ENCODE measurements at places on chromosomes 5 and 9. TPM values are rescaled to one million over a fixed set of nuclear protein-coding genes. Genes with fewer than 3 reads are reported as not detected.

BTNL9 gene
- total RNA-seq, result not detected

C9orf72 gene
- total RNA-seq, result 10.0 TPM

C5orf63 gene
- 6.8 TPM for total RNA-seq

TMEM203 gene
- 57.3 TPM for total RNA-seq

SWI5 gene
- 33.3 TPM for total RNA-seq

GCNT1 gene
- 10.1 TPM for total RNA-seq

SLC36A3 gene
- total RNA-seq, result not detected

SLC25A48 gene
- not detected for total RNA-seq

SSNA1 gene
- 73.0 TPM for total RNA-seq

CCDC192 gene
- not detected for total RNA-seq

ITK gene
- not detected for total RNA-seq

ACOT12 gene
- total RNA-seq, result not detected

PCSK1 gene
- total RNA-seq, result not detected

SPINK7 gene
- total RNA-seq, result not detected

AP3S1 gene
- total RNA-seq, result 139 TPM

SLCO6A1 gene
- not detected for total RNA-seq

RAB14 gene
- 42.9 TPM for total RNA-seq

IRX1 gene
- 4.9 TPM for total RNA-seq

GRCh38 chr9:113245894-113246293, 24.6 kb downstream of the SLC31A1 start:
- H3K27ac ChIP-seq, result no peak overlapping the region
- no peaks in the 10 kb centered on the region for H3K27me3 ChIP-seq
- H3K4me1 ChIP-seq, result no peaks in the 10 kb centered on the region
- no peak overlapping the region for H3K4me3 ChIP-seq

- no peaks in the 10 kb centered on the region for H3K36me3 ChIP-seq
- no peaks in the 10 kb centered on the region for H3K27me3 ChIP-seq
- no peak overlapping the region for H3K4me3 ChIP-seq
- DNase-seq, result no peak
Observed at GRCh38 chr5:162800301-162800700, 637.1 kb upstream of the CCNG1 start.

DNA sequence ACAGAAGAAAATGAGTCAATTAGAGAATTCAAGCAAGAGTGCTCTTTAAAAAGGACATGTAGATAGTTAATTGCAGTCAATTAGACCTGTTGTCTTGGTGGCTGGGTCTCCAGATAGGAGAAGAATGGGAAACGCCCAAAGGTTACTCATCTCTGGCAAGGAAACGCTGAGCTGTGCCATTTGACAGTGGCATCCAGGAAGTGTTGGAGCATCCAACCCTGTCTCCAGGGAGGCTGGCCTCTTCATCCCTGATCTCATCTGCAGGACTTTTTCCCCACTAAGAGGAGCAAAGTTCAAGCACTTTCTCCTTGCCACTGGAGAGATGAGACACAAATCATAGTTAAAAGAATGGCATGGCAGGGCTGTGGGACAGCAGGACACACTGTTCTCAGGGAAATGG, 111.7 kb upstream of the MSX2 start:
- H3K27ac ChIP-seq, result no peak overlapping the region
- H3K27me3 ChIP-seq, result no peaks in the 10 kb centered on the region
- H3K4me1 ChIP-seq, result no peaks in the 10 kb centered on the region
- no peak for DNase-seq
- H3K36me3 ChIP-seq, result no peaks in the 10 kb centered on the region

GRCh38 chr5:113682497-113683136, 169.1 kb downstream of the YTHDC2 start:
- DNase-seq, result no peak
- H3K36me3 ChIP-seq, result no peaks in the 10 kb centered on the region
- H3K27me3 ChIP-seq, result 0 out of 2 replicates have a peak, but pooled peaks cover 2% of the 10 kb centered on the region
- H3K4me3 ChIP-seq, result no peak overlapping the region
- H3K27ac ChIP-seq, result no peak overlapping the region
- H3K4me1 ChIP-seq, result no peaks in the 10 kb centered on the region

- no peak overlapping the region for H3K27ac ChIP-seq
- no peak for DNase-seq
- no peaks in the 10 kb centered on the region for H3K27me3 ChIP-seq
- H3K4me1 ChIP-seq, result peaks cover 8% of the 10 kb centered on the region
Observed at GRCh38 chr5:74299833-74300232, 340.7 kb downstream of the ENC1 start.

DNA sequence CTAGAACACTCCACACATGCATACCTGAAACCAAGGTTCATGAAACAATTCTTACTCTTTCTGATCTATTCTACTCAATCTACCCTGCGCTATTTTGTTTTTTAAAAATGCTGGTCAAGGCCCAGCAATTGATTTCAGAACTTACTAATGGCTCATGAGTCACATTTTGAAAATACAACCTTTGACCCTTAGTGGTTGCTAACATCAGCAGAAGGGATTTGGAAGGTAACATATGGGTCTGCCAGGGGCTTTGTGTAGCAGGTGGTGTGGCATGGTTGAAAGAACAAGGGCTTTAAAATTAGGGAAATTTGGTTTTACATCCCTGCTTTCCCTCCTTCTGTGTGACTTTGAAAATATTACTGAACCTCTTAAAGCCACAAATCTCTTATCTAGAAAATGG, 101.4 kb downstream of the ATG10 start:
- H3K36me3 ChIP-seq, result no peaks in the 10 kb centered on the region
- no peaks in the 10 kb centered on the region for H3K27me3 ChIP-seq
- DNase-seq, result peak; percentile 69
- peaks cover 31% of the 10 kb centered on the region for H3K4me1 ChIP-seq
- no peak overlapping the region for H3K4me3 ChIP-seq

DNA sequence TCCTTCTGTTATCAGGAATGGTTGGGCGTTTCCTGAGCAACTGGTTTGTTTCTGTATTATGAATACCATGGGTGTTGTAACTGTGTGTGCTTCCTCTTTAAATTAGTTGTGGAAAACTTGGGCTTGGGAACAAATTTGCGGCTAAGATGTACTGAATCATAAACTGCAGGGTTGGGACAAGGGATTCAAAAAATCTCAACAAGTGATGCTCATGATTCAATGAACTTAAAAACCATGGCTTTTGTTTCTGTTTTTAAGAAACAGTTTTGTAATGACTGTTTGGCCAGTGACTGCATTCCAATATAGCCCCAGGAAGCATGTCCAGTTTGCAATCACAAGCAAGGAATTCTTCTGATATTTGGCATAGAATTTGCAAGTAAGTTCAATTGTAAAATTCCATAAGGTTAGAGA, 657.5 kb upstream of the WWC1 start:
- H3K4me1 ChIP-seq, result no peaks in the 10 kb centered on the region
- no peak overlapping the region for H3K4me3 ChIP-seq

- no peak for DNase-seq
- H3K4me3 ChIP-seq, result no peak overlapping the region
- no peaks in the 10 kb centered on the region for H3K4me1 ChIP-seq
- H3K27ac ChIP-seq, result no peak overlapping the region
Observed at GRCh38 chr5:69509212-69509611, 16.6 kb downstream of the OCLN start.

- no peaks in the 10 kb centered on the region for H3K36me3 ChIP-seq
- no peaks in the 10 kb centered on the region for H3K27me3 ChIP-seq
- H3K4me1 ChIP-seq, result peaks cover 3% of the 10 kb centered on the region
- no peak for DNase-seq
Observed at GRCh38 chr9:18665947-18666346, 192.0 kb downstream of the ADAMTSL1 start.

GRCh38 chr5:122694884-122695283, 80.0 kb upstream of the SNX2 start:
- H3K36me3 ChIP-seq, result no peaks in the 10 kb centered on the region
- H3K27ac ChIP-seq, result no peak overlapping the region
- no peaks in the 10 kb centered on the region for H3K27me3 ChIP-seq
- no peak overlapping the region for H3K4me3 ChIP-seq
- no peaks in the 10 kb centered on the region for H3K4me1 ChIP-seq
- DNase-seq, result no peak

DNA sequence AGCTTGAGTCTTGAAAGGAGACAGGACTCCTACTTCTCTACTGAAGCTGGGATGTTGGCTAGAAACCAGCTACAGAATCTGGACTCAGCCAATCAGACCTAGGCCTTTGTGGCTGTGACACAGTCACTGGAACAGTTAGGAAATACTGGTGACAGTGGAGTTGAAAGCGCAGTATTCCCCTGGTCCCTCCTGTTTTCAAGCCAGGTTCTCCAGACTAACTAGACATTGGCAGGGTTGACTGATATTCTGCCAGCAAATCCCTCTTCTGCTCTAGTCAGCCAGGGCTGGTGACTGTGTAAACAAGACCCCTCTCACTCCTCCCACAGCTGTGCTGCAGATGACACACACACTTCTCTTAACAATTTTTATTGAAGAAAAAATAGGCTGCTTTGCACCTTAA, 8.7 kb downstream of the SHROOM1 start:
- no peaks in the 10 kb centered on the region for H3K36me3 ChIP-seq
- peak; percentile 69 for DNase-seq
- H3K4me1 ChIP-seq, result peaks cover 17% of the 10 kb centered on the region
- no peak overlapping the region for H3K4me3 ChIP-seq
- no peaks in the 10 kb centered on the region for H3K27me3 ChIP-seq

GRCh38 chr9:132754236-132754635, 84.0 kb downstream of the GTF3C4 start:
- H3K4me1 ChIP-seq, result peaks cover 7% of the 10 kb centered on the region
- no peak overlapping the region for H3K27ac ChIP-seq
- H3K4me3 ChIP-seq, result no peak overlapping the region
- H3K27me3 ChIP-seq, result peaks cover 22% of the 10 kb centered on the region
- no peaks in the 10 kb centered on the region for H3K36me3 ChIP-seq
- no peak for DNase-seq

DNA sequence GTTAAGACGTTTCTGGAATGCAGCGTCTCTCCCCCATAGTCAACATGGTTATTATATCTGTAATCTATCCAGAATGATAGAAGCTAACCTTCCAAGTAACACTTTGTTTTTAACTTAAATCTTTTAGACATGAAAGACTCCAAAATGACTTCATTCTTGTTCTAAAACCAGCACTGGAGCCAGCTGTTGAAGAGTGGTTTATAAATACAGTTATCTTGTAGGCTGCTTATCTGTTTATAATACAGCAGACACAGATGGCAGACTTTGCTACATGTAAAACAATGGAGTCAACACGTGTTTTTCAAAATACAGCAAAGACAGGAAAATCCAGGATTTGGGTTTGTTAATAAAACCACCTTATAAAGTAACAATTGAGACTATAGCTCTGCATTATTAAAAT, 48.8 kb upstream of the RETREG1 start:
- H3K4me3 ChIP-seq, result no peak overlapping the region
- peak overlapping the region; percentile 42 for H3K27ac ChIP-seq
- no peaks in the 10 kb centered on the region for H3K4me1 ChIP-seq
- DNase-seq, result no peak

GRCh38 chr9:133113163-133113948, 7.7 kb downstream of the RALGDS start:
- DNase-seq, result no peak
- H3K27me3 ChIP-seq, result no peaks in the 10 kb centered on the region
- H3K4me3 ChIP-seq, result peak overlapping the region; percentile 1
- H3K4me1 ChIP-seq, result peaks cover 29% of the 10 kb centered on the region
- no peaks in the 10 kb centered on the region for H3K36me3 ChIP-seq

GRCh38 chr9:130043654-130044623, 950 bp upstream of the FNBP1 start:
- no peaks in the 10 kb centered on the region for H3K27me3 ChIP-seq
- peak overlapping the region; percentile 28 for H3K27ac ChIP-seq
- peaks cover 15% of the 10 kb centered on the region for H3K4me1 ChIP-seq

DNA sequence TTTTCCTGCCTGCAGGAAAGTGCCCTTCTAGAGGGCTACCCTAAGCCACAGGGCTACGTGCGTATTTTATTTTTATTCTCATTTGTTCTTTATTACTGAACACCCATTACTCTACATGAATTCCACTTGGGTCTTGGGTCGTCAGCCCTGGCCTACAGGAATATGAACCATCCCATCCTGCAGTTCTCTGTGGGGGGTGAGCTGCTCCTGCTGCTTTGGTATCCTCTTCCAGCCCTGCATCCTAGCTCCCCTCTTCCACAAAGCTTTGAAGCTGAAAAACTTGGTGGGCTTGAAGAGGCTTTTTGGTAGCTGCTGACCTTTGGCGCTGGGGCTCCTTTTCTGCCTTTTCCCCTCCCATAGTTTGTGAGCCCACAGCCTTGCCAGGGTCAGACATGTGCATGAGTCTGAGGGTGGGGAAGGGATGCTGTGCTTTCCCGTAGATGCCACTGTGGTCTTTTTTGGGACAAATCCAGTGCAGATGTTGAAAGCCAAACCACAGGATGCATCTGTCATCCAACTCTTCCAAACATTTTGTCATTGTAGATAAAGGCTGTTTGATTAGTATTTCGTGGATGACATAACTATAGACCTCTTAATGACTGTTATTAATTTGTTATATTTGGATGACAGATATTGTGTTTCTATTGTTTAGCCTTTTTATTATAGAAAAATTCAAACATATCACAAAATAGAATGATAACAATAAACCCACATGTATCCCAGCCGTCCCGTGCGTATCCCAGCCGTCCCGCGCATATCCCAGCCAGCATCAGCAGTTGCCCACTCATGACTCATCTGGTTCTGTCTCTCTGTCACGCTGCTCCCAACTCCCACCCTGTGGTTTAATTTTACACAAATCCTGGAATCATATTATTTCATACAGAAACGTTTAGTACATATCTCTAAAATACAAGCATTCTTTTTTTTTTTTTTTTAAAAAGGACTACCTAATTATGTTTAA, 43.9 kb downstream of the SLC46A2 start:
- no peak overlapping the region for H3K27ac ChIP-seq
- H3K4me1 ChIP-seq, result peaks cover 4% of the 10 kb centered on the region
- DNase-seq, result peak; percentile 36
- peaks cover 2% of the 10 kb centered on the region for H3K36me3 ChIP-seq

- no peaks in the 10 kb centered on the region for H3K27me3 ChIP-seq
- H3K4me3 ChIP-seq, result no peak overlapping the region
- H3K4me1 ChIP-seq, result no peaks in the 10 kb centered on the region
Observed at GRCh38 chr5:3060283-3060682, 308.8 kb upstream of the IRX2 start.

GRCh38 chr9:89430995-89431394, 66.9 kb downstream of the SEMA4D start:
- H3K4me3 ChIP-seq, result no peak overlapping the region
- peaks cover 8% of the 10 kb centered on the region for H3K27me3 ChIP-seq
- DNase-seq, result no peak
- no peaks in the 10 kb centered on the region for H3K4me1 ChIP-seq
- H3K36me3 ChIP-seq, result no peaks in the 10 kb centered on the region
- H3K27ac ChIP-seq, result no peak overlapping the region

- DNase-seq, result no peak
- H3K27me3 ChIP-seq, result no peaks in the 10 kb centered on the region
- no peak overlapping the region for H3K27ac ChIP-seq
- H3K4me3 ChIP-seq, result no peak overlapping the region
Observed at GRCh38 chr5:57163553-57164006, 10.3 kb upstream of the GPBP1 start.

- peak; percentile 65 for DNase-seq
- H3K36me3 ChIP-seq, result no peaks in the 10 kb centered on the region
- peak overlapping the region; percentile 16 for H3K27ac ChIP-seq
- H3K4me1 ChIP-seq, result peaks cover 26% of the 10 kb centered on the region
Observed at GRCh38 chr5:7629561-7629960, 221.4 kb downstream of the CFAP90 start.

- H3K4me3 ChIP-seq, result no peak overlapping the region
- no peaks in the 10 kb centered on the region for H3K36me3 ChIP-seq
- no peaks in the 10 kb centered on the region for H3K27me3 ChIP-seq
- peaks cover 5% of the 10 kb centered on the region for H3K4me1 ChIP-seq
- DNase-seq, result no peak
Observed at GRCh38 chr9:128009639-128010038, 28.9 kb upstream of the EEIG1 start.

Data from SJCRH30 (cell line).